ENCODE measurements at places on chromosomes 16 and 17.

GRCh38 chr16:20441191-20441590 is 10.1 kb upstream of the ACSM2A start:
- no peak for DNase-seq

DNA sequence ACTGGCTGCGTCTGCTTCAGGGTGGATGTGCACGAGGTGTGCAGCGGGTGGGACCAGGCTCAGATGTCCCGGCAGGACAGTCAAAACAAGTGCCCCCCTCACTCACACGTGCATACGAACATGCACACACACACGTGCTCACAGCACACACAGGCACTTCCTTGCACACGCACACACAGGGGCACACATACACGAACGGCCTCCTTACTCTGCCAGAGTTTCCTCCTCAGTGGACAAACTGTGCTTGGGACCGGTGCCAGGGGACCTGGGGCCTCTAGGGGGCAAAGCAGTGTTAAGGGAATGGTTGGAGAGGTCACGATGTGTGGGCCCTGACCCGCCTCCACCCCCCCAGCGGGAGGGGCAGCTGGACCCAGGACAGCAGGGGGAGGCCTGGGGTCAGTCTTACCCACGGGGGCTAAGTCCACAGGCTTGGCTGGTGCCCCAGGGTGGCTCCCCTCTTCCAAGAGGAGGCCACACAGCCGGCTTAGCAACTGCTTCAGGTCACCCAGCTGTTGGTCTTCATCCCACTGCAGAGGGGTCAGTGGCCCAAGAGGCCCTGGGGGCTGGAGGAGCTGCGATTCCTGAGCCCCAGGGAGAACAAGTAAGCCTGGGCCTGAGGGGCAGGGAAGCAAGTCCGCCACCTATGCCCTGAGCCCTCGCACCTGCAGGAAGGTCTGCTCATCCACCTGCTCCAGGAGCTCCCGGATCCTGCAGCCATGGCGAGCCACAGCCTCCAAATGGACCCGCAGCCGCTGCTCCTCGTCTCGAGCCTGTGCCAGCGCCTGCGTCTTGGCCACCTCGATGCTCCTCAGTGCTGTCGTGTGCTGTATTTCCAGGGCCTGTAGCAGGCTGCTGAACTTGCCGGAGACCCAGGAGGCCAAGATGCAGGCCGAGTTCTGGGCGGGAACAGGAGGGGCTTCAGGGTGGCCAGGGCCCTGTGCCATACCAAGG is 4.9 kb downstream of the TRIM65 start:
- DNase-seq: no peak

GRCh38 chr17:44095647-44096496 is 25.3 kb downstream of the G6PC3 start:
- DNase-seq: no peak

DNA sequence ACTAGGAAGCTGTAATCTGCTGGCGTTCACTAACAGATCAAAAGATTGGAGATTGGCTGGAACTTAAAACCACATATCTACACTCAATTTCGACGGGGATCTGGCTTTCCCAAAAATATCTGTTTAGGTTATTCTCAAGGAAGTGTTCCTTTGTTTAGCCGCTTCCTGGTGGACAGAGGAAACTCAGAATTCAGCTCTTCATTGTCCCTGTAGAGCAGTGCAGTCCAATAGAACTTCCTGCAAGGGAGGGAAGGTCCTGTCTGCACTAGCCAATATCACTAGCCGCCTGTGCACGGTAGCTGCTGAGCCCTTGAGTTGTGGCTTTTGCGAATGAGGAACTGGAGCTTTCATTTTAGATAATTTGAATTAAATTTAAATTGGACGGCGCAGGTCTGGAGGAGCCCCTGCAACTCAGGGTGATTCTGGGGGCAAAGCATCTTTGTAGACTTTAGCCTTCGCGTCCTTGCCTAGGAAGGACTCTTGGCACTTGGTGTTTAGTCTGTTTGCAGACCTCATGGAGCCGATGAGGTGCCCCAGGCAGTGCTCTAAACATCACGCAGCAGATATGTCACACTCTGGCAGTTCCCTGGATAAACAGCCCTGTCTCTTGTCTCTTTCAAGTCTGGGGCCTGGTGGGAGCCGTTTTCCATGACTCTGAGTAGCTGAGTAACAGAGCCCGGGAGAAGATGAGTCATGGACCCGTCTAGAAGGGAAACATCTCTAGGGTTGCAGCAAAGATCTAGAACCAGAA is 122.2 kb downstream of the CCDC182 start:
- DNase-seq: no peak

DNA sequence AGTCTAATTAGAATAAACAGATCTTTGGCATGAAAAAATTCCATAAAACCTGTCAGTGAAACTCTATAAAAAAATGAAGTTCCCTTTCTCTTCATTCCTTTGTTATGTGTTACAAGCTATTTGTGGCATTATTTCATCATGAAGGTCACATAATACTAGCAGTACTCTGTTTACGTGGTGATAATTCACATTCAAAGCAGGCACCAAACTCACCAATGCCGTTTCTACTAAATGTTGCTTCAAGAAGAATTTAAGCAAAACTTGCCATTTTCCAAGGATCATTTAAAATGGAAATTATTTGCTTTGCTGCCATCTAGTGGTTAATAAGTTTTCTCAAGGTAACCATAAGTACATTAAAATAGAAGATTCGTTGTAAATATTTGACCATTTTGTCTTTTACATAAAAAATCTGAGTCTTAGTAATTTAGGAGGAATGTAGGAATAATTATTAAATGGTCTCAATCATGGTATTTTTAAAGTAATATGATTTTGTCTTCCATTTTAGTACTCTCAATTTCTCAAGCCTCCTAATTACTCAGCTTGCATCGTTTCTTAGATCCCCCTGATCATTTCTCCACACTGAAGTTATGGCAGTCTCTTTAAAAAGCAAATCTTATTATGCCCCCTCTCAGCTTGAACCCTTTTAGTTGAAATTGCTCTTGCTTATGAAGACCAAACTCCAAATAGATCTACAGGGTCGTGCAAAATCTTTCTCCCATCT is 80.8 kb downstream of the OMG start:
- no peak for DNase-seq

DNA sequence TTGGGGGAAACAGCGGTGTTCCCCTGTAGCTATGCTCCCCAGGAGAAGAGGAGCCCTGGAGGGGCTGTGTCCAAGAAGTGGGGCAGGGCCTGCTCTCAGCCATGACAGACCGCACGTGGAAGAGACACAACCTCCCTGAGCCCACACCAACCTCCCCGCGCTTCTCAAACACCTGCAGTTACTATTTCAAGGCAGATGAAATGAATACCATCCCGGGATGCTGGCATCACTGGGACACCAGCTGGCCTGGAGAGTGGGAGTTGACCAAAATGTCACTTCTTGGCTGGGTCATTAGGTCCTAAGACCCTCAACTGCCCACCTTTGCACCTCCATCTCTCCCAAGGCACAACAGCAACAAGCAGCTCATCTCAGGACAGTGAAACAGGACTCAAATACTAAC is 32.0 kb downstream of the SPHK1 start:
- no peak for DNase-seq

- DNase-seq: no peak
These were observed 1.6 kb downstream of the VAT1L start for GRCh38 chr16:77790009-77790372.
